ENCODE measurements at places on chromosomes 12 and 14. TPM values are rescaled to one million over a fixed set of nuclear protein-coding genes. Genes with fewer than 3 reads are reported as not detected.

- no peak overlapping the region for H3K4me3 ChIP-seq
- no peaks in the 10 kb centered on the region for H3K36me3 ChIP-seq
- H3K27me3 ChIP-seq, result no peaks in the 10 kb centered on the region
- no peak for DNase-seq
These were observed 514.1 kb downstream of the ETNK1 start for GRCh38 chr12:23139026-23139425.

DNA sequence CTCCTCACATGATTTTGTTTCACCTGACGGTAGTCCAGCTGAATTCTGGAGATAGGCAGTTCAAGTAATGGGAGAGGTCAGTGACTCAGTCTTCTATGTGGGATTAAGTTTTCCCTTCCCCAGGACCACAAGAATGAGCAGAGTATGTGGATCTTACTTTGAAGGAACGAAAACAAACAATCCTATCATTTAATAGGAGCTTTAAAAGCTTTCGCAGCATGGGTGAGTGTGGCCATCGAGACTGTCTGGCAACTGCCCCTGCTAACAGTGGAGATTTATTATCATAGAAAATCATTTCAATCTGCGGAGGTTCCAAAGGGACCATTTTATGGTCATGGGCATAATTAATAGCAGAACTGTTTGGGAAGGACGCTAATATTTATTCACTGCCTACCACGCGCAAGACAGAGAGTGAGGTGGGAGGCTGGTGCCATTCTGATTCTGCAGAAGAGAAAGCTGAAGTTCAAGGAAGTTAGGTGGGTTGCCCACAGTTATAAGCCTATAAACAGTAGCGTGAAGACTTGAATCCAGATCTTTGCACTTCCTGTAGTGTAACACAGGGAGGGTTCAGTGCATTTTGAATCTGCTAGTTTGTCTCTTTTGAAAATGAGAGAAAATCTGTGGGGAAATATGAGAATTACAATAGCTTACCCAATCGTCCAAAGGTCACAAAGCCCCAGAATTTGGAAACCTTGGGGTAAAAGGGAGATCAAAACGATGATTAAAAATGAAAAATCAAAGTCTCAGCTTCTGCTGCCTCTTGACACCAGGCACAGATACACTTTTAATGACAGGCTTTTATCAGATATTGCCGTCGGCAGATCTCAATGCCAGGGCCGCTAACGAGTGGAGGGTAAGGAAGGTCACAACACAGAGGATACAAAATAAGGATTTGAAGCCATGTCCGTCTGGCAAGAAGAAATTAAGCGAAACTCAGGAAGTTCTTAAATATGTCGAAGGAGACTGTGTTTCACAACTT is 209.6 kb downstream of the CRADD start:
- H3K4me3 ChIP-seq, result no peak overlapping the region
- no peaks in the 10 kb centered on the region for H3K36me3 ChIP-seq
- no peaks in the 10 kb centered on the region for H3K4me1 ChIP-seq
- H3K27me3 ChIP-seq, result no peaks in the 10 kb centered on the region
- H3K27ac ChIP-seq, result no peak overlapping the region

GRCh38 chr12:25694072-25694471 is 141.0 kb upstream of the LMNTD1 start:
- H3K36me3 ChIP-seq, result no peaks in the 10 kb centered on the region
- no peak overlapping the region for H3K27ac ChIP-seq
- H3K27me3 ChIP-seq, result no peaks in the 10 kb centered on the region
- no peaks in the 10 kb centered on the region for H3K4me1 ChIP-seq
- DNase-seq, result no peak
- no peak overlapping the region for H3K4me3 ChIP-seq

- no peaks in the 10 kb centered on the region for H3K4me1 ChIP-seq
- peaks cover 3% of the 10 kb centered on the region for H3K27me3 ChIP-seq
These were observed 40.6 kb downstream of the SLC15A4 start for GRCh38 chr12:128783129-128783574.

GRCh38 chr12:40203060-40203430 is 21.8 kb upstream of the LRRK2 start:
- H3K27me3 ChIP-seq, result no peaks in the 10 kb centered on the region
- no peaks in the 10 kb centered on the region for H3K4me1 ChIP-seq
- DNase-seq, result no peak
- H3K36me3 ChIP-seq, result no peaks in the 10 kb centered on the region
- no peak overlapping the region for H3K4me3 ChIP-seq

DNA sequence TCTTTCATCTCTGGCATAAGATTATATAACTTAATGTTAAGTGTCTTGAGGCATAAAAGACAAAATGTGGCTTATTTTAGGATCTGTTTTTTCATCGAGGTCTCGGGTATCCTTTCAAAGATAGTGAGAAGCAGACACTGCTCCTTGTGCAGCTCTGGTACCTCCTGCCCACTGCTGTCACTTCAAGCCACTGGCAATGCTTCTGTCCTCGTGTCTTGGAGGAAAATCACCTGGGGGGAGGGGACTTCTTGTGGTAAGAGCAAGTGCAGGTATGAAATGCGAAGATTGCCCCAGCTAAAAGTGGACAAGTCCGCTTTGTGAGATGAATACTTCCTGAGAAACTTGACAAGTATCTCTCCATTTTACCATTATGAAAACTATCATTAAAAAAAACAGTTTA is 37.8 kb upstream of the DYNC1H1 start:
- no peak overlapping the region for H3K4me3 ChIP-seq
- H3K4me1 ChIP-seq, result no peaks in the 10 kb centered on the region
- H3K27me3 ChIP-seq, result no peaks in the 10 kb centered on the region

- DNase-seq, result no peak
- H3K27me3 ChIP-seq, result no peaks in the 10 kb centered on the region
- no peak overlapping the region for H3K27ac ChIP-seq
These were observed 199.0 kb downstream of the DUSP6 start for GRCh38 chr12:89153341-89153740.

DNA sequence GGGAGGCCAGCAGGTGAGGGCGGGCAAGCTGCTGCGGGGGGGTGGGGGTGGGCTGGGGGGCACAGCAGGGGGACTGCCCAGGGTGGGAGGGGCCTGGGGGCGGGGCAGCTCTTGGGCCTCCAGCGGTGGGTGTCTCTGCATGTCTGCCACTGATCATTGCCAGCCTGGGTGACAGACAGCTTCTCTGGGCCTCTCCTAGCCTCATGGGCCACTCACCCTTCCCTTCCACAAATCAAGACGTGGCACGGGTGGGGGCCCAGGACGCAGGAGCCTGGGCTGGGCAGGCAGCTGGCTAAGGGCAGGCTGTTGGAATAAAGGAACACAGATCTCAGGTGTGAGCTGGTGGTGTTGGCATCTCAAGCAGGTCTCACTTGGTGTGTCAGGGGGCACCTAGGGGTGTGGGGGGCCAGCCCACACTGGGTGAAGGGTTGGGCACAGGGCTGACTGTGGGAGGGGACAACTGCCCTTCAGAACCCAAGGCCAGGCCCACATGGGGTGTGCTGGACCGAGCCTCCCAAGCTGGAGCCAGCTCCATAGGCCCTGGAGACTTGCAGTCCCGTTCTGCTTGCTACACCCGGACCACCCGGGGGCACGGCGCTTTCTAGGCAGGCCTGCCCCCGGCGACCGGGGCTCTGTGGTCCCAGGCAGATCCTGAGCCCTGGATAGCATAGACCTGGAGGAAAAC is 3.0 kb downstream of the TEDC1 start:
- no peak overlapping the region for H3K4me3 ChIP-seq
- peaks cover 15% of the 10 kb centered on the region for H3K4me1 ChIP-seq
- no peak for DNase-seq
- H3K27me3 ChIP-seq, result no peaks in the 10 kb centered on the region

GRCh38 chr12:120643574-120643973 is 3.1 kb downstream of the CABP1 start:
- H3K27me3 ChIP-seq, result peaks cover 33% of the 10 kb centered on the region
- H3K4me1 ChIP-seq, result peaks cover 8% of the 10 kb centered on the region
- no peaks in the 10 kb centered on the region for H3K36me3 ChIP-seq
- H3K4me3 ChIP-seq, result no peak overlapping the region
- H3K27ac ChIP-seq, result no peak overlapping the region

GRCh38 chr12:107449891-107450290 is 235.7 kb upstream of the PWP1 start:
- no peaks in the 10 kb centered on the region for H3K27me3 ChIP-seq
- no peak overlapping the region for H3K4me3 ChIP-seq
- no peaks in the 10 kb centered on the region for H3K4me1 ChIP-seq
- H3K27ac ChIP-seq, result no peak overlapping the region
- no peak for DNase-seq
- no peaks in the 10 kb centered on the region for H3K36me3 ChIP-seq

DNA sequence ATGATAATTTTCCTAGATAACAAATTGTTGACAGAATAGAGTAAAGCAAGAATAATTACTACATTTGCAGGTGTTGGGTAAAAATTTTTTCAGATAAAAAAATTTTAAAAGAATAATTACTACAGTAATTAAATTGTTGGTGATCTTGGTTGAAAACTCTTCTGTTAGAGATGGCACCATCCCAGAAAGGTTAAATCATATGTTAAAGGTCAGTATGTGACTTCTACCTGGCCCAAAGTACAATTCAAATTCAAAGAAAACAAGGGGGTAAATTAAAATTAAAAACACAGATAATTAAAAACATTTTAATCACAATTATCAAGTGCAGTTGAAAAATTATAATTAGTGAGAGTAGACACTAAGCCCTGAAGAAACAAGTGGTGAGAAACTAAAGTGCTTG is 18.1 kb upstream of the PIK3C2G start:
- H3K4me1 ChIP-seq, result no peaks in the 10 kb centered on the region
- no peak for DNase-seq
- H3K36me3 ChIP-seq, result no peaks in the 10 kb centered on the region
- no peak overlapping the region for H3K27ac ChIP-seq

- no peak overlapping the region for H3K27ac ChIP-seq
- no peaks in the 10 kb centered on the region for H3K36me3 ChIP-seq
- no peak for DNase-seq
These were observed 305.6 kb downstream of the RAD51B start for GRCh38 chr14:68124979-68125731.

DNA sequence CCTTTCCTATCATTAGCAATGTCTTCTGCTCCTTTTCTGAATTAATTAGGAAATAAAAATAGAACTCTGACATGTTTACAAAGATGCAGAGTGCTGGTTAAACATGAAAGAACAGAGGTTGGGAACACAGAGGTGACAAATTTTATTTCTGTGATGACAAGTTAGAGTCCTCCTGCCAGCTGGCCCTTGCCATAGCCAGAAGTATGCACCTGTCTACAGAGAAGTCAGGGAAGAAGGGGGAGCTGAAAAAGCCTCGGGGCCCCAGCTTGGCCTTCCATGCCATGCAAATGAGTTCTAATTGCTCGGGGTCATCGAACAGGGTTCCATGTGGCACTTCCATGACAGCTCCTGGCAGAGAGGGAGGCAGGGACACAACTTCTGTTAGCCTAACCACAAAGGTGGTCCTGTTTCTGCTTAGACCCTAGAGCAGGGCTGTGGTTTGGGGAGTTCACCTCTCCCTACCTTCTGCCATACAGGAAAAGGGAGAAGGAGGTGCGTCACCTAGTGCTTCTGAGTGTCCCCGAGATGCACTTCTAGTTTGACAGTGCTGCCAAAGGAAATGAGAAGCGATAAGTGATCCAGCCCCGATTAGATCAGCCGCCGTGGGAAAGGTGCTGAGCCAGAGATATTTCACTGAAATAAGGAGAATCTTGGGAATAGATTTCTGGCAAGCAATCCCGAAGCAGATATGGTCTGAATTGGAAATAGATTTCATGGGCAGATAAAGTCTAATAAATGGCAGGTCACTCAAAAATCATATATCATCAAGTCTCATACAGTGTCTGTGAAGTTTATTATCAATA is 155.8 kb upstream of the FOXN3 start:
- H3K27ac ChIP-seq, result no peak overlapping the region
- DNase-seq, result no peak
- H3K27me3 ChIP-seq, result no peaks in the 10 kb centered on the region
- H3K4me3 ChIP-seq, result no peak overlapping the region

GRCh38 chr12:113845900-113846674 is 120.0 kb downstream of the RBM19 start:
- no peaks in the 10 kb centered on the region for H3K27me3 ChIP-seq
- H3K4me1 ChIP-seq, result no peaks in the 10 kb centered on the region
- no peak for DNase-seq

- no peaks in the 10 kb centered on the region for H3K27me3 ChIP-seq
- H3K36me3 ChIP-seq, result no peaks in the 10 kb centered on the region
- H3K4me3 ChIP-seq, result no peak overlapping the region
- DNase-seq, result no peak
These were observed 63.7 kb upstream of the YARS2 start for GRCh38 chr12:32819424-32819823.

- H3K36me3 ChIP-seq, result no peaks in the 10 kb centered on the region
- H3K4me1 ChIP-seq, result peaks cover 20% of the 10 kb centered on the region
- H3K27me3 ChIP-seq, result no peaks in the 10 kb centered on the region
- H3K4me3 ChIP-seq, result peak within 1 kb of the TSS; percentile 69
- H3K27ac ChIP-seq, result peak within 1 kb of the TSS; percentile 51
These were observed at the start of gene NDRG2 for GRCh38 chr14:21024585-21025370. Gene NDRG2 (minus strand): TSS chr14:21025061. CDS start chr14:21023315, 1,746 bp downstream.

DNA sequence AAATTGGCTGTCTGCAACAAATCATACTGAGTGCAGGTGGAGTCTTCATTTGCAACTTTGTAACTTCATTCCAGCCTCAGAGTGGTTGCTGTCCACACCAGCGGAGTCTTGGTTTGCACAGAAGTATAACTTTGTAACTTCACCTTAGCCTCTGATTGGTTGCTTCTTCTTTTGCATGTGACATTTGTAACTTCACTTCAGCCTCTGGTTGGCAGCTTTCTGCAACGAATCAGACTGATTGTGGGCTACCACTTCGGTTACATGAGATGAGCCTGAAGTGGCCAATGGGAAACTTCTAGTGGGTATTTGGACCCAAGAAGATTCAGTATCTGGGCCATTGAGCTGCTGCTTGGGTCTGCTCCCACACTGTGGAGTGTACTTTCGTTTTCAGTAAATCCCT is 17.8 kb downstream of the RASSF8 start:
- no peak for DNase-seq
- H3K27ac ChIP-seq, result no peak overlapping the region
- H3K4me3 ChIP-seq, result no peak overlapping the region
- H3K4me1 ChIP-seq, result no peaks in the 10 kb centered on the region

The P2RX2 gene
- total RNA-seq, result not detected

The EEA1 gene
- 16.4 TPM for total RNA-seq

All from CD4-positive, alpha-beta memory T cell (primary cell).